ENCODE measurements at places on chromosomes 2 and 18. TPM values are rescaled to one million over a fixed set of nuclear protein-coding genes. Genes with fewer than 3 reads are reported as not detected.

GRCh38 chr2:9739531-9739964 is 103.7 kb upstream of the TAF1B start:
- peak; percentile 89 for DNase-seq
- no peaks in the 10 kb centered on the region for H3K27me3 ChIP-seq
- no peaks in the 10 kb centered on the region for H3K36me3 ChIP-seq
- H3K27ac ChIP-seq = no peak overlapping the region
- no peak overlapping the region for H3K4me3 ChIP-seq

DNA sequence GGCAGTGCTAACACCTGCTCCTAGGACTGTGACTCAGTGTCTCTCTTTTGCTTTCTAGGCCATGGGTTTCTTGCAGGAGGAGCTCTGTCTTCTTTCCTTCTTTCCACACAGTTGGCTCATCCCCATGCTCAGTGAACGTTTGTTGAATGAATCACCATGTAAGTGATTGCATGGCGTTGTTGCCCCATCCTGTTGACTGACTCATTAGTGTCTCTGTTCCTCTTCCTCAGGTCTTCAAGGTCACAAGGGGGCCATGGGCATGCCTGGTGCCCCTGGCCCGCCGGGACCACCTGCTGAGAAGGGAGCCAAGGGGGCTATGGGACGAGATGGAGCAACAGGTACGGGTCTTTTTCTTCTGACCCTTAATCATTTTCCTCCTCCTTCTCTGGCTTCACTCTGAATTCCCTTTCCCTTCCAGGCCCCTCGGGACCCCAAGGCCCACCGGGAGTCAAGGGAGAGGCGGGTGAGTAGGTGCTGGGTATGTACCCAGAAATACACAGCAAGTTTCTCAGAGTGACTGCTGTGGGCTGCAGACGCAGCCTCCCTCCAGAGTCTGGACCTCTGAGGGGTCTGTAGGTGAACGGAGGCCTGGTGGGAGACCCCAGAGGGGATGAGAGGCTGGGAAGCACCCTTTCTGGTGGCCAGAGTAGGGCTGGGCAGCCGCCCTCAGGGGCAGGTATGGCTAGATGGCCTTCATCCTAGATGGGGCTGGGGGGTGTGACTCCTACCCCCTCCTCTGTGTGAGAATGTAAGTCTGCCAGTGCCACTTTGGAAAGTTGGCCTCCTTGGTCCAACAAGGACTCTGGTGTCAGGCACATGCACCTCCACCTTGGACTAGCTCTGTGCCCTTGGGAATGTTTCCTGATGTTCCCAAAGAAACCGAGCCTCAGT is 32.4 kb downstream of the MARCO start:
- no peaks in the 10 kb centered on the region for H3K27me3 ChIP-seq
- no peaks in the 10 kb centered on the region for H3K4me1 ChIP-seq
- H3K4me3 ChIP-seq = no peak overlapping the region
- DNase-seq = no peak
- H3K36me3 ChIP-seq = no peaks in the 10 kb centered on the region

DNA sequence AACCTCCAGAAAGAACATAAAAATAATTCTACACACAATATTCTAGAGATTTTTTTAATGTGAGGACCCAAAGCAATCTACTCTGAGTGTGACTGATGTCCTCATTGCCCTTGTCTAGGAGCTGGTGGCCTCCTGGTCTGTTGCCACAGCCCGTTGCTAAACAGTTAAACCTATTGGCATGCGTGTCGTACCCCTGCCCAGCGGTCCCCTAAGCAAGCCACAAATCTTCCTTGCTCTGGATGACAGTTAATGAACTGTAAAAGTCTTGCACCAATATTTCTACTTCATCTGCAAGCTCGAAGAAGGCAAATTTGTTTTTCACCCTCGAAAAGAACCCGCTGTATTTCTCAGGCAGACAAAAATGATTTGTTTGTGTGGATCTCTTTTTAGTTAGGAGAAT is 489.1 kb upstream of the MEX3C start:
- no peaks in the 10 kb centered on the region for H3K4me1 ChIP-seq
- H3K4me3 ChIP-seq = no peak overlapping the region
- no peak for DNase-seq
- no peak overlapping the region for H3K27ac ChIP-seq
- H3K36me3 ChIP-seq = no peaks in the 10 kb centered on the region

- no peaks in the 10 kb centered on the region for H3K36me3 ChIP-seq
- H3K27me3 ChIP-seq = no peaks in the 10 kb centered on the region
- no peaks in the 10 kb centered on the region for H3K4me1 ChIP-seq
- H3K27ac ChIP-seq = no peak overlapping the region
Measured at GRCh38 chr2:159125858-159126257, 157.4 kb downstream of the TANC1 start.

DNA sequence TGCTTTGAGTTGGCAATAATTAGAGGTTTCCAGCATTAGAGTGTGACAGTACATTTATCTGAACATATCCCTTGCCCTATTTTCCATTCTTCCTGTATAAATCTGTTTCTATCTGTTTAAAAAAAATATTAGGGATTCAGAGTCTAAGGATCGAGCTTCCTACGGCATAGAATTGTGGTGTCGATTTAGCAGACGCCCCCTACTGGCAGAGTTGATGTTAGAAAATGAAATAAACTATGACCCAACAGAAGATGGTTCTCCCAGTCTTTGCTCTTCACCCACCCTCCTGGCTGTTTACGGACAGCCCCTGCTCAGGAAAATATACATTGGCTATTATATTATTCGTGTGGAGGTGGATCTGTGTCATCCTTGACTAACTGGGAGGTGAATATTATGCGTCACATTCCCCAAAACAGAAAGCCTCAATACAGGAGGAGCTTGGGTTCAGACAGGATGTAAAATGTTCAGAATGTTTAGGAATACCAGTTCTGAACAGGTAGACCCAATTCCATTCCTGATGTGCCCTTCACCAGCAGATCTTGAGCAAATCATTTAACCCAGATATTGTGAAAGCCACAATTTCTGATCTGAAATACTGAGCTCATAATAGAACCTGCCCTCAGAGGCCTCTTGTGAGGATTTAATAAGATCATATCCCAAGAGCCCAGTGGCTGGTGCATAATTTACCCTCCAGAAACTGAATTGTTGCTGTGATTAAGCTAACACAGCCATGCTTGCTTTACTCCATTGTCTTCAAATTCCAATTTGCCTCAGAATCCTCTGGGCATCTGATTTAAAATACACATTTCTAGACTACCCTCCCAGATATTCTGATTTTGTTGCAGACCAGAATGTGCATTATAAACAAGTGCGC is 10.8 kb upstream of the ERMN start:
- no peaks in the 10 kb centered on the region for H3K36me3 ChIP-seq
- no peak for DNase-seq
- H3K27ac ChIP-seq = no peak overlapping the region

- H3K36me3 ChIP-seq = no peaks in the 10 kb centered on the region
- H3K27ac ChIP-seq = no peak overlapping the region
- H3K4me3 ChIP-seq = no peak overlapping the region
- no peaks in the 10 kb centered on the region for H3K4me1 ChIP-seq
- H3K27me3 ChIP-seq = peaks cover 2% of the 10 kb centered on the region
Measured at GRCh38 chr2:181754105-181754504, 73.8 kb upstream of the NEUROD1 start.

DNA sequence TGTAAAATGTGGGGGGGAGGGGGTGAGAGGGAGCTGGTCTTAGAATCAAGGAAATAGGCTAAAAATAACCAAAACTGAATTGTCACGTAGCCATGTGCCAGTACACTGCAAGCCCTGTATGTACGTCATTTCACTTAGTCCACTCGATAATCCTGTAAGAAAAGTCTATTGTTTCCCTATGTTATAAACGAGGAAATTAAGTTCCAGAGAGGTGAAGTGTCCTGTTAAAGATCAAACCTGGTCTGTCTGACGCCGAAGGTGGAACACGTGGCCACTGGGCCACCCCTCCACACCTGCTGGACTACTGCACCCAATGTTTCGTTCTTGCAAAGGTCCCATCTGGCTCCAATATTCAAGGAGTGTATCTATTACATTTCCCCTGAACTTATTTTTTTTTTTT is 29.6 kb downstream of the TFCP2L1 start:
- no peaks in the 10 kb centered on the region for H3K27me3 ChIP-seq
- no peak for DNase-seq
- H3K27ac ChIP-seq = no peak overlapping the region
- no peaks in the 10 kb centered on the region for H3K4me1 ChIP-seq
- no peaks in the 10 kb centered on the region for H3K36me3 ChIP-seq
- no peak overlapping the region for H3K4me3 ChIP-seq

DNA sequence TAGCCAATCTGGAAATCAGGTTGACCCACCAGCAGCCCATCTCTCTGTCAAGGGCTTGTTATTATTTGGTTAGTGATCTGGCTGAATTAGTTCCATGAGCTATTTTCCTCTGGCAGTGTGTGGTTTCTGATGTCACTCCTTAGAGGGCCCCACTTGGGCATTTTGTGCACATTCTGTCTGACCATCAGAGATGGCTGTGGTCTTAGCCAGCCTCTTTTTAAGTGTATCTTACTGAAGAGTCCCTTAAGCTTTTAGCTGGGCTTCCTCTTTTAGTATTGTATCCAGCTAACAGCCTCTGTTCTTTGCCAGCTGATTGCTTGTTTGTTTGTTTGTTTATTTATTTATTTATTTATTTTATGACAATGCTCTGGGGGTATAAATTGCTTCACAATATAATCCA is 951.1 kb upstream of the CNTNAP5 start:
- H3K27ac ChIP-seq = no peak overlapping the region
- no peaks in the 10 kb centered on the region for H3K36me3 ChIP-seq
- no peak for DNase-seq
- H3K4me3 ChIP-seq = no peak overlapping the region
- no peaks in the 10 kb centered on the region for H3K4me1 ChIP-seq
- H3K27me3 ChIP-seq = no peaks in the 10 kb centered on the region

DNA sequence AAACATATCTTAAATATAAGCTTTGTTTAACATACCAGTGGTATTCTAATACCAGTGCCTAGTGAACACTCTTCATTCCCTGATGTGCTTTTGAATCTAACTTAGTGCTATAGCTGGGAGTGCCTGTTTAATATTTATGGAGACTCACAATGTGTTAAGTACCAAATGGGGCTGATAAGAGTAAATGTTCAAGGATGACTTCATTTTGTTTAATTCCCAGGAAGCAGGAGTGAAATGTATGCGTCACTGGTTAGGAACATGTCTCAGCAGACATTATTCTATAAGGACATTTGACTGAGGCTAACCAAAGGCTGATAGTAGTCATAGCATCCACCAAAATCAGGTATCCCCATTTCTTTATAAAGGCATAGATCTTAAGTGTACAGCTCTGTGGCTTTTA is 31.7 kb upstream of the LINC00305 start:
- H3K27ac ChIP-seq = no peak overlapping the region
- H3K36me3 ChIP-seq = no peaks in the 10 kb centered on the region
- H3K4me3 ChIP-seq = no peak overlapping the region
- H3K4me1 ChIP-seq = no peaks in the 10 kb centered on the region

GRCh38 chr2:238510911-238511613 is 84.3 kb downstream of the ASB1 start:
- no peaks in the 10 kb centered on the region for H3K36me3 ChIP-seq
- no peaks in the 10 kb centered on the region for H3K4me1 ChIP-seq
- H3K27me3 ChIP-seq = no peaks in the 10 kb centered on the region
- peak; percentile 73 for DNase-seq
- H3K27ac ChIP-seq = no peak overlapping the region

GRCh38 chr2:112993831-112994230 is 11.4 kb upstream of the IL36A start:
- no peak for DNase-seq
- H3K27ac ChIP-seq = no peak overlapping the region
- H3K4me1 ChIP-seq = no peaks in the 10 kb centered on the region
- H3K4me3 ChIP-seq = no peak overlapping the region
- no peaks in the 10 kb centered on the region for H3K36me3 ChIP-seq

DNA sequence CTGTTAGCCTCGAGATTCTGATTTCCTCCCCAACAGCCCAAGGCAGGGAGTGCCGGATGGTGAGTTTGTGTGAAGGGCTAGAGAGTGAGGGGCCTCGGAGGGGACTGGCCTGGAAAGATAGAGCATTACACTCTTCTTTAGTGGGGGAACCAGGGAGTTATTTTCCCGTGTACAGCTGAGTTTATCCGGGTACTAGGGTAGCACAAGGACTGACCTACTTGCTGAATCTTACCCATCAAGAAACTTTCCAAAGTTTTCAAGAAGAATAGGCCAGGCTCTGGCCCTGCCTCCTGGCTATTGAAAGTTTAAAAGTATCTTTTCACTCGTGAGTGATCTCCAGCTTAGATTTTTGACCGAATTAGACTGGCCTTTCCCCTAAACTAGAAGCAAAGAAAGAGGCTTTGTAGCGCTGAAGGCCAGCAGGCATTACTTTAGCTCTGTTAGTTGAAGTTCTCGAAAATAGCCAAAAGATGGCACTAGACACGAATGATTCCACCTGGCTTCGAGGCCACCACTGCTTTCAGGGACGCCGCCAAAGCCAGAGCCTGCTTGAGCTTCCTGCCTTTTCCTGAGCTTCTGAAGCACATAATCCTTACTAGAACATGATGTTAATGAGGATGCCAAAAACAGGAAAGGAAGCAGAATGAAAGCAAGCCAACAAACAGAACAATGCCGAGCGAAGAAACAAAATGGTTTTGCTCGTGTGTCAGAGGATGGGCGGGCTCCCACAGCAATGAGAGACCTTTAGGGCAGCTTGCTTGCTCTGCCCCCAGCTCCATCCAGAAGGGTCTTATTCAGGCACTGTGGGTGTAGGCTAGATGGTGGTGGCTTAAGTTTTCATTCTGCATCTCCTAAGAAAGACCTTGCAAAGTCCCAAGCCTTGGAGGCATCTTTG is 55.8 kb downstream of the TSN start:
- no peak for DNase-seq
- no peaks in the 10 kb centered on the region for H3K27me3 ChIP-seq
- no peaks in the 10 kb centered on the region for H3K36me3 ChIP-seq
- H3K4me3 ChIP-seq = no peak overlapping the region
- H3K27ac ChIP-seq = no peak overlapping the region

Gene STPG4
- total RNA-seq = 0.90 TPM

Gene SERPINB4
- total RNA-seq = not detected

Gene MOCOS
- 1.7 TPM for total RNA-seq

Gene TM4SF20
- total RNA-seq = not detected

Gene CABYR
- total RNA-seq = 5.5 TPM
